ENCODE measurements at places on chromosomes 13 and 19.

- peaks cover 47% of the 10 kb centered on the region for H3K4me1 ChIP-seq
- H3K27ac ChIP-seq: no peak overlapping the region
- no peaks in the 10 kb centered on the region for H3K27me3 ChIP-seq
- no peaks in the 10 kb centered on the region for H3K36me3 ChIP-seq
- no peak for DNase-seq
These were observed 22.0 kb downstream of the MBNL2 start for GRCh38 chr13:97243915-97244781.

GRCh38 chr13:72180253-72180952, 313.4 kb upstream of the DACH1 start:
- no peaks in the 10 kb centered on the region for H3K27me3 ChIP-seq
- DNase-seq: no peak
- peaks cover 2% of the 10 kb centered on the region for H3K36me3 ChIP-seq
- H3K4me1 ChIP-seq: no peaks in the 10 kb centered on the region
- H3K27ac ChIP-seq: no peak overlapping the region

- H3K36me3 ChIP-seq: no peaks in the 10 kb centered on the region
- no peak for DNase-seq
- no peak overlapping the region for H3K4me3 ChIP-seq
- no peak overlapping the region for H3K27ac ChIP-seq
- no peaks in the 10 kb centered on the region for H3K27me3 ChIP-seq
These were observed 25.8 kb upstream of the PRR20A start for GRCh38 chr13:57114945-57115344.

- H3K36me3 ChIP-seq: peaks cover 2% of the 10 kb centered on the region
- H3K4me1 ChIP-seq: peaks cover 21% of the 10 kb centered on the region
- no peak overlapping the region for H3K27ac ChIP-seq
- H3K4me3 ChIP-seq: no peak overlapping the region
These were observed 31.2 kb downstream of the GADD45B start for GRCh38 chr19:2507109-2507508.

- H3K27ac ChIP-seq: peak overlapping the region; percentile 99
- H3K36me3 ChIP-seq: peaks cover 35% of the 10 kb centered on the region
- peaks cover 59% of the 10 kb centered on the region for H3K4me1 ChIP-seq
These were observed 557 bp downstream of the ZNF576 start for GRCh38 chr19:43596842-43597461.

DNA sequence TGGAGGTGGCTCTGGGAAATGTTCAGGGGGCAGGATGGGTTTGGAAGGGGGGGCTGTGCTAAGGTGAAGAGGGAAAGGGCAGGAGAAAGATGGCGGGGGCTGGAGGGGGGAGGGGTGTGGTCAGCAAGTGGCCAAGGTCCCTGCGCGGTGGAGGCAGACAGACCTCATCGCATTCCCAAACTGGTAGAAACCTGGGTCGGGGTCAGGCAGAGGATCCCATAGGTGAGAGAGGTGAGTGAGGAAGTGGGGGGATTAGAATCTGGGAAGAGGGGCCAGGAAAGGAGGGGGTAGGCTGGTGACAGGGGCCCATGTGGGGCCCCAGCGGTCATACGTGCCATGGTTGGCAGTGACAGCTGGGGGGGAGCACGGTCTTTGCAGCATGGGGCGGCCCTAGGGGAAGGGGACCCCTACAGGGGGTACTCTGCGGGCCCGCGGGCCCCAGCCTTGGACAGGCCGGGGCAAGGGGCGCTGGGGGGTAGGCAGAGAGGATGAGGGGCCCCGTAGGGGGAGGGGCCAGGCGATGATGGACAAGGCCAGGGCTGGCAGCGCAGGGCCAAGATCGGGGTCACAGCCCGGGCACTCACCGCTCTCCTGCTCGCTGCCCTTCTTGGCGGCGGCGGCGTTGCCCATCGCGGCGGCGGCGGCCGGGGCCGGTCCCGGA, 514 bp downstream of the PRKACA start:
- H3K4me3 ChIP-seq: peak overlapping the region; percentile 90
- peaks cover 38% of the 10 kb centered on the region for H3K4me1 ChIP-seq
- peak overlapping the region; percentile 84 for H3K27ac ChIP-seq
- no peak for DNase-seq
- H3K27me3 ChIP-seq: no peaks in the 10 kb centered on the region

GRCh38 chr19:18972301-18972811, 31.3 kb upstream of the HOMER3 start:
- no peak overlapping the region for H3K4me3 ChIP-seq
- no peak overlapping the region for H3K27ac ChIP-seq
- H3K36me3 ChIP-seq: peaks cover 4% of the 10 kb centered on the region
- H3K27me3 ChIP-seq: no peaks in the 10 kb centered on the region
- no peak for DNase-seq
- H3K4me1 ChIP-seq: no peaks in the 10 kb centered on the region

GRCh38 chr13:39787086-39787487, 131.6 kb downstream of the COG6 start:
- H3K4me3 ChIP-seq: no peak overlapping the region
- no peak overlapping the region for H3K27ac ChIP-seq

DNA sequence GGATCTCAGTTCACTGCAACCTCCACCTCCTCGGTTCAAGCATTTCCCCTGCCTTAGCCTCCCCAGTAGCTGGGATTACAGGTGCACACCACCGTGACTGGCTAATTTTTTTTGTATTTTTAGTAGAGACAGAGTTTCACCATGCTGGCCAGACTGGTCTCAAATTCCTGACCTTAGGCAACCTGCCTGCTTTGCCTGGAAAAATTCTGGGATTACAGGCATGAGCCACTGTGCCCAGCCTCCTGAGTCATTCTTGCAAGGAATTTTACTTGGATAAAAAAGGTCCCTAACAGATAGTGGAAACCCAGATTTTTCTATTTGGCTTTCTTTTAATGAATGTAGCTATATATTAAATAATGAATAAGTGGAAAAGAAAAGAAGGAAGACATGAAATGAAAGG, 449.9 kb upstream of the ATXN8OS start:
- no peaks in the 10 kb centered on the region for H3K27me3 ChIP-seq
- H3K4me3 ChIP-seq: no peak overlapping the region
- H3K27ac ChIP-seq: no peak overlapping the region

- H3K4me1 ChIP-seq: no peaks in the 10 kb centered on the region
- DNase-seq: no peak
- no peak overlapping the region for H3K27ac ChIP-seq
- H3K27me3 ChIP-seq: peaks cover 72% of the 10 kb centered on the region
- H3K36me3 ChIP-seq: no peaks in the 10 kb centered on the region
These were observed 1.2 kb downstream of the MEDAG start for GRCh38 chr13:30907121-30907861.

DNA sequence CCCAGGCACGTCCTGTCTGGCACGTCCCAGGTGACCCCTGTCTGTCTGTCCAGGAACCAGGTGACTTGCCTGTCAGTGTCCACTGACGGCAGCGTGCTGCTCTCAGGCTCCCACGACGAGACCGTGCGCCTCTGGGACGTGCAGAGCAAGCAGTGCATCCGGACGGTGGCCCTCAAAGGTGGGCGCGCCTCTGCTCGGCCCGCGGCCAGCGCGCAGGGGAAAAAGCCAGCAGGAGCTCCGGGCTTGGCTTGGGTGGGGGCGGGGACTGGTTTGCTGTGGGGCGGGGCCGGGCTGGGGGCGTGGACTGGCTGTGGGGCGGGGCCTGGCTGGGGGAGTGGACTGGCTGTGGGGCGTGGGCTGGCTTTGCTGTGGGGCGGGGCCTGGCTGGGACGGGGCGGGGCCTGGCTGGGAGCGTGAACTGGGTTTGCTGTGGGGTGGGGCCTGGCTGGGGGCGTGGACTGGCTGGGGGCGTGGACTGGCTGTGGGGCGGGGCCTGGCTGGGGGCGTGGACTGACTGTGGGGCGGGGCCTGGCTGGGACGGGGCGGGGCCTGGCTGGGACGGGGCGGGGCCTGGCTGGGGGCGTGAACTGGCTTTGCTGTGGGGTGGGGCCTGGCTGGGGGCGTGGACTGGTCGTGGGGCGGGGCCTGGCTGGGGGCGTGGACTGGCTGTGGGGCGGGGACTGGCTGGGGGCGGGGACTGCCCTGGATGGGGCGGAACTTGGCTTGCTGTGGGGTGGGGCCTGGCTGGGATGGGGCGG, 7.2 kb downstream of the WDR18 start:
- peak overlapping the region; percentile 10 for H3K27ac ChIP-seq
- H3K36me3 ChIP-seq: peaks cover 13% of the 10 kb centered on the region
- H3K27me3 ChIP-seq: no peaks in the 10 kb centered on the region
- H3K4me1 ChIP-seq: peaks cover 12% of the 10 kb centered on the region
- H3K4me3 ChIP-seq: no peak overlapping the region

Measured in central memory CD8-positive, alpha-beta T cell (primary cell).